NCI-H2171 (cell line): ENCODE measurements at places on chromosomes 1 and 21.

- DNase-seq: no peak
Observed at GRCh38 chr1:57272150-57272549, 151.7 kb downstream of the DAB1 start.

DNA sequence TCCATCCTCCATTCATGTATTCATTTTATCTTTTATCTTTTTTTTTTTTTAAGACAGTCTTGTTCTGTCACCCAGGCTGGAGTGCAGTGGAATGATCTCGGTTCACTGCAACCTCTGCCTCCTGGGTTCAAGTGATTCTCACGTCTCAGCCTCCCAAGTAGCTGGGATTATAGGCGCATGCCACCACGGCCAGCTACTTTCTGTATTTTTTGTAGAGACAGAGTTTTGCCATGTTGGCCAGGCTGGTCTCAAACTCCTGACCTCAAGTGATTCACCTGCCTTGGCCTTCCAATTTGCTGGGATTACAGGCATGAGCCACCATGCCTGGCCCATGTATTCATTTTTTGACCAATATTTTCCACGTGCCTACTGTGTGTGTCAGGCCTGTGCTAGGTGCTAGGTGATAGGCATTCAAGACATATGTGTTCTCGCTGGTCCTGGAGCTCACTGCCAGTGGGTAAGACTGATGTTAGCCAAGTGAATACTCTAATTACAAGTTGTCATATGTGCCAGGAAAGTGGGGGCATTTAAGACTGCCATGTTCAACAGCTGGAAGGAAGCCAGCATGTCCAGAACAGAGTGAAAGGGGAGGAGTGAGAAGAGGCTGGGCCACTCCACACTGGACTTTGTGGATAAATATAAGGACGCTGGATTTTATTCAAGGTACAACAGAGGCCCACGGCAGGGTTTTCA lies 5.3 kb upstream of the CELSR2 start:
- no peak for DNase-seq

DNA sequence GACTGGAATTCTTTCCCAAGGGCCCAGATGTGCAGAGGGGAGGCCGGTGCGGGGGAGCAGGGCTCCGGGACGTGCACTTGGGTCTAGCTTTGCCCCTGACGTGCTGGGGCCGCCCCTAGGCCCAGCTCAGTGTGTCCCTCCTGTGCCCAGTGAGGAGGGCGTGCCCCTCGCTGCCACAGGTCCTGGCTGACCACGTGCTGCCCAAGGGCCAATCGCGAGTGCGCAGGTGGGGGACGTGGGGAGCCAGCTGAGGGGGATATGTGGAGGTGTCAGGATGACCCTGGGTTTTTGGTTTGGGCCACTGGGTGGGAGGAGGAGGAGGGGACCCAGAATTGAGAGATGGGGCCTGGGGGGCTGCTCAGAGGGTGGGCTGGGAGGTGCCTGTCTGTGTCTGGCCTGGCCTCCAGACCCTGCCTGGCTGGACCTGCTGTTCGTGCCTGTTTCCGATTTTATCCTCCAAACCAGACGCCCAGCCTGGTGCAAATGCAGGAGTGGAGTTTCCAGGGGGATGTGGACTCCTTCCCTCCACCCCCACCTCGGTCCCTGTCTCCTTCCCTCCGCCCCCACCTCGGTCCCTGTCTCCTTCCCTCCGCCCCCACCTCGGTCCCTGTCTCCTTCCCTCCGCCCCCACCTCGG lies 6.1 kb upstream of the RNF223 start:
- DNase-seq: peak; percentile 33

DNA sequence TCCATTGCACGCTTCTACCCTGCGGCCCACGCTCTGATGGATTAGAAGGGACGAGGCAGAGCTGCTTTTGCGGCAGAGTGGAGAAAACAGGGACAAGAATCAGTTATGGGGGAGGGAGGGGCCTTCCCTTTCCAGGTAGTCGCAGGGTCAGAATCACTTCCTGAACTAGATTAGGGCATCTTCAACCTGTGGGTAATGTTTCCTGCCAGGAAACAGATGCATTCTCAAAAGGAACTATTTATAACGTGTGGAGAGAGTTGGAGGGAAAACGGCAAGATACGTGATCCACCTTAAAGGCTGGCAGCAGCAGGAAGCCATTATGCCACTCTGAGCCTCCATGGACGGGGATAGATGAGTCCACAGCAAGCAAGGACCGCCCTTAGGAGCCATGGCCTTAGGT lies 59.9 kb upstream of the CNTN2 start:
- no peak for DNase-seq

DNA sequence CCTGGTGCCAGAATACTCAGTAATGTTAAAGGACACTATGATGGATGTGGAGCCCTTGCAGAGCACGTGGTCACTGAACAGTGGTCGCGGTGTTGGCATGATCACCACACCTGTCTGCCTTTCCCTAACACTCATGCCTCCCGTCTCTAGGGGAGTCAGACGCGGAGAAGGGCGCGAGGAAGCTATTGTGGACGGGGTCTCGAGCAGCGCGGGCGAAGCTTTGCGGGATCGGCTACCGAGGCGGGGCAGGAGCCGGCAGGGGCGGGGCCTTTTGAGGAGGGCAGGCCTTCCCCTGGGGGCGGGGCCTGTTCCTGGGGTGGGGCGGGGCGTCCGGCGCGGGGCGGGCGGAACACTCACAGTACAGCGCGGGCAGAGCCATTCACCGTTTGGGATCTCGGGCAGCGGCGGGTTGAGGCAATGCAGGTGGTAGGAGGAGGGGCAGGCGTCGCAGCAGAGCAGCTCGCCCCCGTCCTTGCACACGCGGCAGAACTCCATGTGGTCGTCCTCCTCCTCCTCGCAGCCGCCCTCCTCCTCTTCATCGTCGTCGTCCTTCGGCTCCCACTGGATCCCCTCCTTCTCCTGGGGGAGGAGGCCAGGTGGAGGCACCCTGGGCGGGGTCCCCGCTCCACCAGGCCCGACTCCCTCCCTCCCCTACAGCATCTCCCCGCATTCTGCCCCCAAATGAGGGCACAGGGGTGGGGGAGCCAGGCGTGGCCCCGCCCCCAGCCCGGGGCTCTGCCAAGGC lies 31.5 kb downstream of the CHD5 start:
- DNase-seq: no peak

- no peak for DNase-seq
Observed at GRCh38 chr21:36549470-36549869, 69.5 kb upstream of the CLDN14 start.

GRCh38 chr1:159823406-159823805 lies 3.3 kb upstream of the SLAMF8 start:
- peak; percentile 95 for DNase-seq

DNA sequence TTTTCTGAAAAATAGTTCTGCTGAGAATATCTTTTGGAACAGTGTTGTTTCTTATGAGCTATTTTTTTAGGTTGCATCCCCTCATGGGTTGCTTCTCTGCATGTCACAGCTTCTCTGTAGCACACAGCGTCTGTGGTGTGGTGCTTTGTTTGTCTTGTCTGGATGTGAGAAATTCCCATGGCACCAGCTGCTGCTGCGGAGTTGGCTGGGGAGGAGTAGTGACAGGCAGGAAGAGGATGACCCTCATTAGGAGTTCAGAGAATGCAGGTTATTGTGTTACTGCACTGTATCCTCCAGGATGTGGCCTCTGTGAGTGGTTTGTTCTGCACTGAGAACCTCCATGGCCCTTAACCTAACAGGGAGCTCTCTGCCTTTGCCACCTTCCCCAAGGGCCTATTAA lies 64.8 kb downstream of the TSEN15 start:
- no peak for DNase-seq

- no peak for DNase-seq
Observed at GRCh38 chr1:203038217-203038741, 12.0 kb downstream of the PPFIA4 start.

DNA sequence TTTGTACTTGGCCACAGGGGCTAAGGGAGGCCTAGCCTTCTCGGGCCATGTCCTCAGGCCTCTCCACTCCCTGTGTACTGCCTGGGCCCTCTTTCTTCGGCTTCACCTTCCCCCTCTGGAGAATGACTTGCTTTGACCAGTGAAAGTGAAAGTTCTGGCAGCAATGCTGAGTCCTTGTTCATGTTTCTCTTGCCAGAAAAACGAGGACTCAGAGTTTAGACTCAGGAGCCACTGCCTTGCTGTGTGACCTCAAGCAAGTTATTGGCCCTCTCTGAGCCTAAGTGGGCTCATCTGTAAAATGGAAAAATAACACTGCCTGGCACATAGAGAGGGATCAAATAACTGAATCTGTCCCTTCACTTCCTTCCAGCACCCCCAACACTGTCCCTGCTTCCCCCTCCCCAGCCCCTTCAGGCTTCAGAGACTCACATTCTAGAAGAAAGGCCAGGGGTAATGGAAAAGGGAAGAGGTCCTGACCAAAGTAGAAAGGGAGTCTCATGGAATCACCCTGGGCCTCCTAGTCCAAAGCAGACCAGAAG lies 1.5 kb downstream of the C1QA start:
- no peak for DNase-seq

GRCh38 chr1:229905031-229905545 lies 161.9 kb upstream of the GALNT2 start:
- no peak for DNase-seq

GRCh38 chr1:174964261-174964971 lies 35.3 kb upstream of the CACYBP start:
- DNase-seq: no peak

DNA sequence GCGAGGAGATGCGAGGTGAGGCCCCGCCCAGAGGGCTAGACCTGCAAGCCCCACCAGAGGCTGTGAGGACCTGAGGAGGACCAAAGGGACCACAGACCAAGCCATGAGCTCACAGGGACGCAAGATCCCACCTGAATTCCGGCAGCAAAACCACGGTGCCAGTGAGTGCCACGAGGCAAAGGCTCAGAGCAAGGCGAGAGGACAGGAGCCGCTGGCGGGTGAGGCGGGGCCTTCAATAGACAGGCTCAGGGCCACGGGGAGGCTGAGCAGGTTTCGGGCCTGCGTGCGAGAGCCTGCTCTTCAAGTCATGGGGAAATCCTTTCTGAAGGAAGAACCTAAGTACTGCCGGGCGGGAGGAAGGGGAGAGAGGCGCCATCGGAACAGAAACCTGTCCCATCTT lies 7.1 kb upstream of the TMEM240 start:
- no peak for DNase-seq

DNA sequence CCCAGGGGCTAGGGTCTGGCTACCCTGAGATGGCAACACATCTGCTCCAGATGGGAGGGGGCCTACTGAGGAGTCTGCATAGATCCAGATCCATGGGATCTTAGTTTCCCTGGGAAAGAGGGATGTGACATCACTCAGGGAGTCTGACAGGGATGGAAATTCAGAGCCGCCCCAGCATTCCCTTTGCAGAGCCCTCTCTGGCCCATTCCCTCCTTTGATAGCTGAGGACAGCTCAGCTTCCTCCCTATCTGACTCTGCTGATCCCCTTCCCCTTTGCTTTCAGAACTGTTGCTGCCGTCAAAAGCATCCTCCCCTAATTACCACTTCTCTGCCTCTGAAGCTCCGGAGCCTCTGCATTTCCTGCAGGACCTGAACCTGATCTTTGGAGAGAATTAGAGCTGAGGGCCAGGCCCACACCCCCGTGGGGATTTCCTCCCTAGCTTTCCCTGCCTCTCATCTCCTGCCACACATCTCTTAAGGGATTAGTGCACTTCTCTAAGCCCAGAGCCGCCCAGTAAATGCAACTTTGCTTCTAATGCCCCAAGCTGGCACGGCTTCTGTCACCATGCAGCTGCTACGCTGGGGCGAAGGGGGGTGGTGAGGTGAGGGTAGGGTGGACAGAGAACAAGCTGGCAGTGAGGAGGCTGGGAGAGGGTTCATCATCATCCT lies 9.5 kb upstream of the ASCL5 start:
- DNase-seq: no peak

DNA sequence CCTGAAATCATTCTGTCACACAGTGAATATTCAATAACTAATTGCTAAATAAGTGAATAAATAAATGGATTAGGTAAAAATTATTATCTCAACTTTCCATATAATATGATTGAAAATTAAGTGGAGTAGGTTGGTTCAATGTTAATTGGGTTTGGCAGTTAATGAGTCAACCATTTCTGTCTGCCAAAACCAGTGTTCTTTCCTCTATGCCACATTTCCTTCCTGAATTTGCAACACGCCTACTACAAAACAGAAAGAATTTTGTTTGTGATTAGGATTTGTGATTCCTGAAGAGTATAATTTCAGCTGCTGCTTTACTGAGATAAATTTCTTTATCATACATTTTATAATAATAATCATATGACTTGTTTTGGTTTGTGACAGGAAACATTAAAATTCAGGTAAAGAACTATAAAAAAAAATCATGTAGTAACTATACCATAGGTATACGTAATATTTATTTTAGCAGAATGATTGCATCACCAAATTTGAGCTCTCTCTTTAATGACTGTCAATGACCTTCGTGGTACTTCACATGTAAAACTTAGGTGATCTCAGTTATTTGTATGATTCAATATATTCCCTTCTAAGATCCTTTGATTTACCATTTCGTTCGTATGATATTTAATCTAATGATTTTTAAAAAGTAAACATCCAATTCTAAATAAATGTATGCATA lies 241.3 kb downstream of the KCNT2 start:
- DNase-seq: no peak

GRCh38 chr1:117586337-117586736 lies 19.5 kb upstream of the TENT5C start:
- DNase-seq: no peak

DNA sequence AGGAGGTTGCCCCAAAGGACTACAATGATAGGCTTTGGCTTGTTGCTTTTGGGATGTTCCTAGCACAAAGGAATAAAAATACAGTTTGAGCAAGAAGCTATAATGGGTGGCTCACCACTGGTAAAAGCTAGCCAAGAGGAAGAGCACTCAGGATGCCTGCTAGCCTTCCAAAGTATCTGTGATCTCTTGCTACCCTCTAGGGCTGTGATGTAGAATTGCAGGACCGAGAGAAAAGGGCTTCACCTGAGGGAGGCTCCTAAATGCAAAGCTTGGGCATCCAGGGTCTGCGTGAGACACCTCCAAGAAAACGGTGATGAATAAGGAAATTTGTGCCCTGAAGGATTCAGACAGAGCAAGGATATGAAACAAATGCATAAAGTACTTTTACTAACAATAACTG lies 17.7 kb downstream of the IVL start:
- DNase-seq: no peak

GRCh38 chr1:58943776-58944175 lies 159.9 kb upstream of the JUN start:
- DNase-seq: no peak

GRCh38 chr1:225581186-225581585 lies 71.7 kb downstream of the ENAH start:
- no peak for DNase-seq

GRCh38 chr1:234743791-234744611 lies 134.0 kb upstream of the IRF2BP2 start:
- DNase-seq: no peak

GRCh38 chr1:84887261-84887934 lies 5.6 kb downstream of the LPAR3 start:
- no peak for DNase-seq

DNA sequence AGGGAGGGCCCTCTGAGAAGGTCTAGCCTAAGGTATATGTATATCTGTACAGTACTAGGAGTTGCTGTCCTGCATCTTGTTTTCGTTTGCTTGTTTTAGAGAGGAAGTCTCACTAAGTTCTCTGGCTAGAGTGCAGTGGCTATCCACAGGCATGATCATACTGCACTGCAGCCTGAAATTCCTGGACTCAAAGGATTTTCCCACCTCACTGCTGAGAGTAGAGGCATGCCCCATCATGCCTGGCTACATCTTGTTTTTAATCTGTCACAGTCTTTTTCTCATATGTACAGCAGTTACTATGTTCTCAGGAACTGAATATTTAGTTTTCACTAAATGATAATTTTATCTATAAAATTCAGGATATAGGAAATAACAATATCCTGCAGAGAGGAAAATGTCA lies 15.3 kb upstream of the PYHIN1 start:
- no peak for DNase-seq

GRCh38 chr1:83571536-83571935 lies 427.4 kb downstream of the TTLL7 start:
- no peak for DNase-seq
